ENCODE measurements at places on chromosomes 7 and 10. TPM values are rescaled to one million over a fixed set of nuclear protein-coding genes. Genes with fewer than 3 reads are reported as not detected.

DNA sequence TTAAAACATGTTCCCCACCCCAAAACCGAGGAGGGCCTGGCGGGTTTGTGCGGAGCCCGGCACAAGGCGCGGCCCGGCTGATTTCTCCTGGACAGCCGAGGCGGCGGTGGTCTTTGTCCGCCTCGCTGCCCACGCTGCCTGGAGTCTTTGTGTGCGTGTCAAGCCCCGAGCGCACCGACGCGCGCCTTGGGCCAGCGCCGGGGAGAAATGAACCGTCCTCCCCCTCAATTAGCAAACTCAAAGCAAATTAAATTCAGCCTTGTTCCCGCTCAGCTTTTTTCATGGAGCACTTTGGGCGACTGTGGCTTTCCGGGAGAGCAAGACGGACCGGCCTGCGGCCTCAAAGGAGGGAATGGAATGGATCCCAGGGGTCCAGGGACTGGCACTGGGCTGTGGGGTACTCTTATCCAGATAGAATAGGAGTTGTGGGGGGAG, 4.1 kb downstream of the EMX2 start:
- peaks cover 84% of the 10 kb centered on the region for H3K27me3 ChIP-seq
- peaks cover 6% of the 10 kb centered on the region for H3K36me3 ChIP-seq
- no peak overlapping the region for H3K4me3 ChIP-seq
- DNase-seq = no peak
- no peak overlapping the region for H3K27ac ChIP-seq

GRCh38 chr7:145016068-145016467, 180.2 kb upstream of the TPK1 start:
- no peak for DNase-seq
- H3K36me3 ChIP-seq = no peaks in the 10 kb centered on the region
- H3K4me1 ChIP-seq = no peaks in the 10 kb centered on the region
- no peak overlapping the region for H3K4me3 ChIP-seq
- no peaks in the 10 kb centered on the region for H3K27me3 ChIP-seq

GRCh38 chr7:141590666-141591065, 39.5 kb downstream of the AGK start:
- H3K4me3 ChIP-seq = no peak overlapping the region
- peaks cover 60% of the 10 kb centered on the region for H3K36me3 ChIP-seq

GRCh38 chr7:41039981-41040380, 662.9 kb downstream of the INHBA start:
- no peaks in the 10 kb centered on the region for H3K4me1 ChIP-seq
- DNase-seq = no peak
- H3K36me3 ChIP-seq = no peaks in the 10 kb centered on the region

The LRRD1 gene
- not detected for total RNA-seq

DNA sequence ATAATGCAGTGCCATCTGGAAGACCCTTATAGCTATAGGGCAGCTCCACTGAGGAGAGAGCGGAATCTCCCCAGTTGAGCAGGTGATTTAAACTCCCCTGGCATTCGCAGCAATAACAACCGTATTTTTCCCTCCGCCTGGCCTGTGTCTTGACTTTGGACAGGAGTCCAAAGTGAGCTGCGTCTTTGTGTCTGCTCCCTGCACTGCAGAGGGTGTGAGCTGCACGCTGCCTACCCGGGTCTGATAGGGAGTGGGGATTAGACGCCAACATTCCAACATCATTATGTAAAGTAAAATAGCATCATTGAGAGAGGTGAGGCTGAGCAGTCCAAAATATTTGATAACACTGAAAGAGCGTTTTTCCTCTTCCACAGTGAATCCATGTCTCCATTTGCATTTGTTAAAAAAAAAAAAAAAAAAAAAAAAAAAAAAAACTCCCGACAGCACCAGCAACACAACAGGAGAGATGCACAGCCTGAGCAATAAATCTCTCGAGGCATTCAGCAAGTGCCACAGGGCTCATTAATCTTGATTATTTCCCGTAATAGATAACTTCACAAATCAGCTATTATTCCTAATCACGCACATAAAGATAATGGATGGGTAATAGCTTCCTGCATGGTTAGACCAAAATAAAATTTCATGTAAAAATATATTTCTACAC, 68.6 kb downstream of the CELF2 start:
- H3K27me3 ChIP-seq = peaks cover 6% of the 10 kb centered on the region
- no peak overlapping the region for H3K4me3 ChIP-seq
- DNase-seq = no peak
- no peaks in the 10 kb centered on the region for H3K4me1 ChIP-seq

The DLX6 gene
- not detected for total RNA-seq

The FFAR4 gene
- not detected for total RNA-seq

DNA sequence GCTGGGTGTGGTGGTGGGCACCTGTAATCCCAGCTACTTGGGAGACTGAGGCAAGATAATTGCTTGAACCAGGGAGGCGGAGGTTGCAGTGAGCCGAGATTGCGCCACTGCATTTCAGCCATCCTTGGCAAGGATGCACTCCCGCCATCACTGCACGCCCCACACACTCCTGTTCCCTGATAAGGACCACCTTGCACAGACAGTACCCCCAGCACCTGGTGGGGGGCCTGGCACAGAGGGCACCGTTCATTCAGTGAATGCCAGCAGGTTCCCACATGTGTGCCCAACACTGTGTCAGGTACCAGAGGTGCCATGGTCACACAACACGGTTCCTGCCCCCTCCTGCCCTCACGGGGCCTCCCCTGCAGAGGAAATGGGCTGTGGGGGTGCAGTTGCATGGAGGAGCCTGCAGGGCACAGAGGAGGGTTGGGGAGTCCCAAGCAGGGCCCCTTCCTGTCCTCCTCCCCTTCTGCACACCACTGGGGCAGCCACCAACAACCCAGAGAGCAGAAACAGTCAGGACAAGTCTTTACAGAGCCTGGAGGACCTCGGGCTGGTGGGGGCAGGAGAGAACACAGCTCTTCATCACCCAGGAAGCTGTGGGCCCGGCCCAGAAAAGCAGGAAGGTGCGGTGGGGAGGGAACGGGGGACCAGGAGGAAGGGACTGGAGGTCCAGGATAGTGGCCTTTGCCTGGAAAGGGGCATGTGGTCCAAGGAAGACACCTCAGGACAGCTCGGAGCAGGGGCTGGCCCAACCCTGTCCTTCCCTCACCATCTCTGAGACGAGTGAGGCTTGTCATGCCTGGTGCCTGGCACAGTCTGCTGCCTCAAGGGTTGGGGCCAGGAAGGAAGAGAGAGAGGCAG, 7.1 kb downstream of the CRYGN start:
- peaks cover 28% of the 10 kb centered on the region for H3K4me1 ChIP-seq
- H3K27ac ChIP-seq = peak overlapping the region; percentile 74
- H3K27me3 ChIP-seq = no peaks in the 10 kb centered on the region
- peak; percentile 88 for DNase-seq

DNA sequence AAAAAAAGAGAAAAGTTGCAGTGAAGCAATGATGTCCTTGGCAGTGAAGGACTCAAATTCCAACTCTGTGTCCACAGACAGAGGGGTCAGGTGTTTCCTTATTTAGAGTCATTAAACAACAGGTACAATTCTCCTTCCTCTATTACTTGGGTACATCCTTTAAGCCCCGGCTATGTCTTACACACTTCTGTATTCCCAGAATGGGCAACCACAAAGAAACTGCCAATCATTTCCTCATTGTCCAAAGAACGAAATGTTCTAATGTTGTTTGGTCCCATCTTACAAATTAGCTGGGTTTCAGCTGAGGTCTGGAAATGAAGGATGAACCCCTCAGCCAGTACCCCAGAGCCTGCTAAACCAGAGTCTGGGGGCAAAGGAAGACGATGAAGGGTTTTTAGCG, 59.5 kb downstream of the GRB10 start:
- peaks cover 3% of the 10 kb centered on the region for H3K4me1 ChIP-seq
- no peak overlapping the region for H3K27ac ChIP-seq
- no peaks in the 10 kb centered on the region for H3K36me3 ChIP-seq
- no peaks in the 10 kb centered on the region for H3K27me3 ChIP-seq
- no peak overlapping the region for H3K4me3 ChIP-seq

The GPR158 gene
- not detected for total RNA-seq

The ZNRF2 gene
- total RNA-seq = 8.8 TPM

GRCh38 chr7:148185041-148185440, 405.5 kb upstream of the C7orf33 start:
- H3K4me1 ChIP-seq = no peaks in the 10 kb centered on the region
- no peaks in the 10 kb centered on the region for H3K36me3 ChIP-seq
- no peak for DNase-seq
- no peak overlapping the region for H3K27ac ChIP-seq

The WDR86 gene
- total RNA-seq = not detected

- H3K27me3 ChIP-seq = peaks cover 3% of the 10 kb centered on the region
- no peak overlapping the region for H3K4me3 ChIP-seq
- peak; percentile 63 for DNase-seq
- H3K4me1 ChIP-seq = no peaks in the 10 kb centered on the region
Measured at GRCh38 chr10:71860243-71861029, 9.4 kb upstream of the PSAP start.

GRCh38 chr7:73645643-73646174, 21.4 kb upstream of the MLXIPL start:
- peaks cover 10% of the 10 kb centered on the region for H3K4me1 ChIP-seq
- H3K4me3 ChIP-seq = no peak overlapping the region

- no peak overlapping the region for H3K4me3 ChIP-seq
- no peaks in the 10 kb centered on the region for H3K4me1 ChIP-seq
- DNase-seq = no peak
- H3K27ac ChIP-seq = no peak overlapping the region
Measured at GRCh38 chr10:126397640-126398382, 9.5 kb upstream of the ADAM12 start.

The GOLGA7B gene
- 0.33 TPM for total RNA-seq

The IDI2 gene
- not detected for total RNA-seq

The AGAP6 gene
- 26.9 TPM for total RNA-seq

The GJD4 gene
- not detected for total RNA-seq

DNA sequence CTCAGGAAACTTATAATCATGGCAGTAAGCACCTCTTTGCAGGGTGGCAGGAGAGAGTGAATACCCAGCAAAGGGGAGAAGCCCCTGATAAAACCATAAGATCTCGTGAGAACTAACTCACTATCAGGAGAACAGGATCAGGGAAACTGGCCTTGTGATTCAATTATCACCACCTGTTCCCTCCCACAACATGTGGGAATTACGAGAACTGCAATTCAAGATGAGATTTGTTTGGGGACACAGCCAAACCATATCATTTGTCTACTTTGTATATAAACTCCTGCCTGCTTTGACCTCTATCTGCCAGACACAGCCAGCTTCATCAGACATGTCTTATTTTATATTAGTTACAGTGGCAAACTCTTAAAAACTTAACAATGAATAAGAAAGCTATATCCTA, 50.4 kb downstream of the ARMC3 start:
- DNase-seq = no peak
- peaks cover 14% of the 10 kb centered on the region for H3K27me3 ChIP-seq
- no peaks in the 10 kb centered on the region for H3K4me1 ChIP-seq
- no peak overlapping the region for H3K27ac ChIP-seq
- H3K36me3 ChIP-seq = no peaks in the 10 kb centered on the region

The OPN1SW gene
- not detected for total RNA-seq

GRCh38 chr10:3534433-3534832, 250.6 kb downstream of the KLF6 start:
- no peak for DNase-seq
- no peaks in the 10 kb centered on the region for H3K36me3 ChIP-seq
- no peak overlapping the region for H3K27ac ChIP-seq
- peaks cover 8% of the 10 kb centered on the region for H3K27me3 ChIP-seq
- no peak overlapping the region for H3K4me3 ChIP-seq
- peaks cover 5% of the 10 kb centered on the region for H3K4me1 ChIP-seq

The AZGP1 gene
- not detected for total RNA-seq

GRCh38 chr7:30169579-30169978, 34.8 kb downstream of the MTURN start:
- no peak for DNase-seq
- H3K27me3 ChIP-seq = peaks cover 4% of the 10 kb centered on the region
- H3K4me3 ChIP-seq = no peak overlapping the region
- no peaks in the 10 kb centered on the region for H3K4me1 ChIP-seq
- no peak overlapping the region for H3K27ac ChIP-seq

DNA sequence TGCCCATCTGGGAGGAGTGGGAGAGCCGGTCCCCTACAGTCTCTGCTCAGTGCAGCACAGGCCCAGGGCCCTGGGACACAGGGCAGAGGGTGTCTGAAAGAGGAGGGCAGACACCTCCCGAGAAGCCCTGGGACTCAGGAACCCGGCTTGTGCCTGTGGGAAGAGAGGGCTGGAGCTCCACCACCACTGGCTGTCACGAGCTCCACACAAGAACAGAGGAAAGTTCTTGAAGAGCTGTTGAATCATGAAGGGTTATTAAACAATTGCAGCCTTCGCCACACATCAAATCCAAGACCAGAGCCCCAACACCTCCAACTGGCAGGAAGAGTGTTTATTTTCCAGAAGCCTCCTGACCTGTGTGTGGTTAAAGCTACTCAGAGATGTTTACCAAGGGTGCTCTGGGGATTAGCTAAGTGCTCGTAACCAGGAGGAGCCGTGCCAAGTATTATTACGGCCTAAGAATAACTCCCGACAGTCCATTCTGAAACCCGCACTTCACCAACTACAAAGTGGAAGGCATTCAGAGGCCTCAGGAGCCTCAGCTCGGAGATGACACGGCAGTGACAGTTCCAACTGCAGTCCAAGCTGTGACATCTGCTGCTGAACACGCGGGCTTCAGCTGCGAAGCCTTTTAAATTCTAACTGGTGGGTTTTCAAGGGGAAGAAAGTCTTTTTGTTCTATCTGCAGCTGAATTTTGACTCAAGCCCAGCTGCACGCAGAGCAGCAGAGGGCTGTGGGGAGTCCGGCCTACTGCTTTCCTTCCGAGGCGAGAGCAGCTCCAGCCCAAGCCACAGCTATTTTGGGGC, 75.1 kb downstream of the MAD1L1 start:
- H3K4me1 ChIP-seq = peaks cover 1% of the 10 kb centered on the region
- no peak for DNase-seq
- no peak overlapping the region for H3K4me3 ChIP-seq
- no peaks in the 10 kb centered on the region for H3K27me3 ChIP-seq
- no peak overlapping the region for H3K27ac ChIP-seq
- no peaks in the 10 kb centered on the region for H3K36me3 ChIP-seq

The IL2RA gene
- 989 TPM for total RNA-seq

DNA sequence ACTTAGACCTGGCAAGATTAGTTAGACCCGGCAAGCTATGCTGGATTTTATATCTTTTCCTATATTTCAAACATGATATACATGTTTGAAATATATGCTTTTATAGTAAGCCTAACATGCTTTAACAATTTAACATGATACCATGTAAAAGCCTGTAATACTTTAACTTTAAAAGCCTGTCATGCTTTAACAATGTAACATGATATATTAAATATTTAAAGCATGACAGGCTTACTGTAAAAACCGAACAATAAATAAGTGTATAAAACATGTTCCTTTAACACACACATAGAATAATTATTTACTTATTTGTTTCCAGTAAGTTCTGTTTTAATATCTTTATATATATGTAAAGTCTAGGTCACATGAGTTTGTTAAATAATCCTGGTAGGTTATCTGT, 65.4 kb downstream of the SLC25A40 start:
- H3K4me3 ChIP-seq = no peak overlapping the region
- H3K27ac ChIP-seq = no peak overlapping the region
- DNase-seq = no peak
- no peaks in the 10 kb centered on the region for H3K36me3 ChIP-seq

GRCh38 chr7:139725077-139725476, 52.7 kb downstream of the HIPK2 start:
- no peak overlapping the region for H3K27ac ChIP-seq
- H3K36me3 ChIP-seq = peaks cover 15% of the 10 kb centered on the region
- peaks cover 25% of the 10 kb centered on the region for H3K4me1 ChIP-seq
- no peak overlapping the region for H3K4me3 ChIP-seq
- no peaks in the 10 kb centered on the region for H3K27me3 ChIP-seq

The PKD2L1 gene
- 0.17 TPM for total RNA-seq

The C7orf33 gene
- not detected for total RNA-seq

- no peak overlapping the region for H3K4me3 ChIP-seq
- H3K36me3 ChIP-seq = no peaks in the 10 kb centered on the region
- H3K27me3 ChIP-seq = peaks cover 48% of the 10 kb centered on the region
Measured at GRCh38 chr7:116509982-116510579, 10.5 kb downstream of the CAV2 start.

All from activated CD4-positive, alpha-beta T cell treated with anti-CD3 and anti-CD28 coated beads, Interleukin-2, amount 10 ng/mL, durations not matched to agents 24 days and 14 days (primary cell).